ENCODE measurements at places on chromosomes 7 and 10. TPM values are rescaled to one million over a fixed set of nuclear protein-coding genes. Genes with fewer than 3 reads are reported as not detected.

The DNA2 gene
- total RNA-seq: 8.9 TPM

The CYP2E1 gene
- 0.89 TPM for total RNA-seq

The COL1A2 gene
- total RNA-seq: 7,304 TPM

The SMKR1 gene
- total RNA-seq: not detected

The STOX1 gene
- total RNA-seq: not detected

The NRBF2 gene
- 50.8 TPM for total RNA-seq

The FRMD4A gene
- total RNA-seq: 28.5 TPM

The TMEM139 gene
- not detected for total RNA-seq

The HEPACAM2 gene
- not detected for total RNA-seq

The C10orf71 gene
- total RNA-seq: not detected

The TDRD1 gene
- total RNA-seq: not detected

The TRIM4 gene
- total RNA-seq: 28.3 TPM

The CD36 gene
- 1.2 TPM for total RNA-seq

The PRSS2 gene
- total RNA-seq: not detected

The EZH2 gene
- 5.0 TPM for total RNA-seq

The PIK3AP1 gene
- total RNA-seq: 0.89 TPM

The ADAM22 gene
- total RNA-seq: 1.8 TPM

The CPVL gene
- total RNA-seq: 0.30 TPM

The VSTM4 gene
- 1.6 TPM for total RNA-seq

Data from smooth muscle cell of the umbilical artery (primary cell).